ENCODE measurements at places on chromosomes 7 and 10.

DNA sequence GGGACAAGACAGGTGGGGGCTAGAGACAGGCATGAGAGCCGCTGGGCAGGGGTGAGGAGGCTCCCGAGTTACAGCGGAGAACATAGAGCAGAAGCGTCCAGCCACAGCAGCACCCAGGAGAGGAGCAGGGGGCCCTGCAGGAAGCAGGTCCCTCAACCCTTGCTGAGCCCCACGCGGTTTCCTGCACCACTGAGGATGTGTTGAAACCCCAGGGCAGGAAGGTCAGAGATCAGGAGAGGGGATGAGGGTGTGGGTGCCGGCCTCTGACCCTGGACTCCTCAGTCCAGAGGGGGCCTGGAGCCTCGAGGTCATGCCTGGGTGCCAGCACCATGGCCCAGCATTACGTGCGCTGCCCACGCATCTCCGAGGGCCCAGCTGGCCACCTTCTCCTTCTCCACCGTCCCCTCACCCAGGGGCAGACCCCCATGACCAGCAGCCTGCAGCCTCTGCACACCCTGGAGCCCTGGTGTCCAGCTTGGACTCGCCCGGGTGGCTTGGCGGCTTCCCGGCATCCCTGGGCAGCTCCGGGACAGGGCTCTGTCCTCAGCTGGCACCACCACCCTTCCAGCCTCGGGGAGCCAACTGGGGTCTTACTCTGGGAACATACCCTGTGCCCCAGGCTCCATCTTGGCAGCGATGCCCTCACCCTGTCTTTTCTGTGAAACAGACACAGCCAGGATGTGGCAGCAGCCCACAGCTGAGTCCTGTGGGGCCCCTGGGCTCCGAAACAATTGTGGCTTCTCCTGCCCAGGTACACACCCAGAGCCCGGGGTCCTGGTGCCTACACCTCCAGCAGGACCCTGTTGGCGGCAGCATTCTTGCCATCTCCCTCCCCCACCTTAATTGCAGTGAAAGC is 52.0 kb downstream of the STK32C start:
- DNase-seq, result no peak

- no peak for DNase-seq
Measured at GRCh38 chr10:78911533-78912340, 157.0 kb upstream of the ZMIZ1 start.

DNA sequence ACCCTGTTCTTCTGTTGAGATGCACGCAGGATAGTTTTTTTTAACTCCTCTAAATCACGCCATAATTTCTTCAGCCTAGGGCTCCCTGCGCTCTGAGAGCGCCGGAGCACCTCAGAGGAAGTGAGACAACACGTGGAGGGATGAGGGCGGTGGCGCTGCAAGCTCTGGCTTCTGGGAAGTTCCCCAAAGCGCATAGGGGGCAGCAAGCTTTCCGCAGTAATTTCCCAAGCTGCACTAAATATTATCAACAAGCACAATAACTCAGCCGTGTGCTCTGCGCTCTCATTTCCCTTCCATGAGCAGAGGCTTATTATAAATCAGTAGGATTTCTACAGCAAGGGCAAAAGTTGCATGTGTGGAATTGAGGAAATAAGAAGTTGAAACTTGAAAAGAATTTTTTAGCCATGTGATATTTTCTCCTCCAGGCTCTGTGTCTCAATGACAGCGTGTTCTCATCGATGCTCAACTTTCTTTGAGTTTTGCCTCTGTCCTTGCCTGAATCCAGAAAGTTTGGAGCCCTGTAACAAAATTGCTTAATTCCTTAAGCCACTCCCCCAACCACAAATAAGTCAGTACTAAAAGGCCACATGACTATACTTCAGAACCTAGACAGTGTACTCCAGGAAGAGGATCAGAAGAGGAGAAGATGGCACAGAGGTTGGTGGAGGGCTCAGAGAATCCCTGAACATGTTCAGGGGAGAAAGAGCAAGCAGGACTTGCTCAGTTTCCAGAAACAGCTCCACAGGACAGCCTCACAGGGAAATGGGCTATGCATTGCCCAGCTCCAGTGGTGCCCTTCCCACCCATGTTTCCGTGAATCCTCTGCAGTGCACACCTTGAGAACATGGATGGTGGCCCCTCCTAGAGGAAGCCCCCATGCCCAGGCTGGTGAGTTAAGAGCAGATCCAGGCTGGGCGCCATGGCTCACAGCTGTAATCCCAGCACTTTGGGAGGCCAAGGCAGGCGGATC is 221.5 kb upstream of the GHITM start:
- DNase-seq, result peak; percentile 31

GRCh38 chr10:63713191-63714144 is 192.3 kb downstream of the REEP3 start:
- DNase-seq, result peak; percentile 23

DNA sequence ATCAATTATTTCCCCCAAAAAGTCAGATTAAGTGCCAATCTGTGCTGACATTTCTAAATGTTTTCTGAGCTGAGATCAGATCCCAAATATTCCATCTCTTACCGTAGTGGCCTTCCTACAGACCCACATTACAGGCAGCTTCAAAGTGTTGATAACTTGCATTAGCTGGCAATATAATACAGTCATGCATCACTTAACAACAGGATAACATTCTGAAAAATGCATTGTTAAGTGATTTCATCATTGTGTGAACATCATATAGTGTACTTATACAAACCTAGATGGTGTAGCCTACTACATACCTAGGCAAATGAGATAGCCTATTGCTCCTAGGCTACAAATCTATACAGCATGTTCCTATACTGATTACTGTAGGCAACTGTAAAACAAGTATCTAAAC is 22.4 kb downstream of the SLC25A13 start:
- no peak for DNase-seq

- no peak for DNase-seq
Measured at GRCh38 chr10:107994621-107995270, 830.2 kb upstream of the SORCS1 start.

- DNase-seq, result no peak
Measured at GRCh38 chr7:27185854-27186667, 1.0 kb upstream of the HOXA11 start.

DNA sequence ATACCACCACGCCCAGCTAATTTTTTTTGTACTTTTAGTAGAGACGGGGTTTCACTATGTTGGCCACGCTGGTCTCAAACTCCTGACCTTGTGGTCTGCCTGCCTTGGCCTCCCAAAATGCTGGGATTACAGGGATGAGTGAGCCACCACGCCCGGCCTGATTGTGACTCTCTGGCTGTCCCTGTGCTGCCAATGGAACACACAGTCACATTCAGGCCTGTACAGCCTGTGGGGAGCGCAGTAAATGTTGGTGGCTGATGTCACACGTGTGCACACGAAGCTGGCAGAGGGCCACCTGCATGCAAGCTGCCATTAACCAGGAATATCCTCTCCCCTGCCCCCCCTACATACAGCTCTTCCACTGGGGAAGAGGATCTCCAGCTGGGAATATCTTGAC is 22.1 kb downstream of the POLL start:
- DNase-seq, result no peak

- DNase-seq, result peak; percentile 25
Measured at GRCh38 chr7:20440472-20441105, 109.9 kb downstream of the ITGB8 start.

DNA sequence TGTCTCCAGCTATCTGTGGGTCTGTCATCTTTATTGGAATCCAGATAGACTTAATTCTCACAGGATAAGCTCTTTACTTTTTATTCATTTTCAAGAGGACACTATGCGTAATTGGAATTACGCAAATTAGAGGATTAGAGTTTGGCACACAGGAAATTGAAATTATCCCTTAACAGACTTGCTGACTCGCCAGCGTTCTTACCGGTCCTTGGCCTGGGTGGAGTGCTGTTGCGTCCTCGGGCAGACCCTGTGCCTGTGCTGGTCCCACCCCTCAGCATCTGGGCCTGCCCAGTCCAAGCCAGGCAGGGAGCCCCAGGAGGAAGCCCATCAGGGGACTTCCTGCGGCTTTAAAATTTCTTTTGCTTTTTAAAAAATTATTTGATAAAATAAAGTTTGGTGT is 101.8 kb downstream of the MKI67 start:
- no peak for DNase-seq

DNA sequence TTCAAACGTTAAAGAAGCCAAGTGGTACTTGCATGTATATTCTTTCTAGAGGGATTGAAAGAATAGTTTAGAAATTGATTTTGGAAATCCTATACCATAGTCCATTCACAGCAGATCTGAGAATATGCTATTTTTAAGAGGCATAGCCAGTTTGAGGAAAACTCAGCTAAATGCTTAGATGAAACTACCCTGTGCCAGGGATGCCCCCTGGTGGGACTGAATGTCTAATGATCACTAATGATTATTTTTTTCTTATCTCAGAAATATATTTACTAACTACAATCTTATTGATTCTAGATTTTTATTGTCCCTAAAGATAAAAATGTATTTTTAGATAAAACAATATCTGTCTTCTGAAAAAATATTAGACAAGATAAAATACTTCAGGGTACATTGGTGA is 844.9 kb upstream of the PHF14 start:
- peak; percentile 18 for DNase-seq

GRCh38 chr7:93249491-93250148 is 17.5 kb downstream of the VPS50 start:
- DNase-seq, result no peak

GRCh38 chr7:118311121-118311836 is 86.8 kb downstream of the ANKRD7 start:
- DNase-seq, result no peak

GRCh38 chr10:64275774-64276173 is 754.6 kb downstream of the REEP3 start:
- no peak for DNase-seq

DNA sequence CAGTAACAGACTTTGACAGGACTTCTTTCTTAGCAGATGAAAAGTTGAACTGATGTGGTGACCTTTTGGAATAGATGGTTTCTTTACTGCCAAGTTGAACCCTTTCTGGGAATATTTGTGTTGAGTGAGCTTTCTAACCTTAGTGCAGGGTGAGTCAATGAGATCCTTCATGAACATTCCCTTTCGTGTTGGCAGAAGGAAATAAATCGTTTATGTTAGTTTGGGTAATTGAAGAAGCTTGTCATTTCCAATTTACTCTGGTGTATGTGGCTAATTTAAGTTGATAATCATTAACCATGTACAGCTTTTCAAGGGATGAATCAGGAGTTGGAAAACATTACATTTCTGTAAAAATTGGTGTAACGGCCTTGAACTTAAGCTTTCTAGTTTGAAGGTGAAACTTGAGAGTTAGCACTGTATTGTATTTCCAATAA is 43.4 kb downstream of the PTTG1IP2 start:
- no peak for DNase-seq

DNA sequence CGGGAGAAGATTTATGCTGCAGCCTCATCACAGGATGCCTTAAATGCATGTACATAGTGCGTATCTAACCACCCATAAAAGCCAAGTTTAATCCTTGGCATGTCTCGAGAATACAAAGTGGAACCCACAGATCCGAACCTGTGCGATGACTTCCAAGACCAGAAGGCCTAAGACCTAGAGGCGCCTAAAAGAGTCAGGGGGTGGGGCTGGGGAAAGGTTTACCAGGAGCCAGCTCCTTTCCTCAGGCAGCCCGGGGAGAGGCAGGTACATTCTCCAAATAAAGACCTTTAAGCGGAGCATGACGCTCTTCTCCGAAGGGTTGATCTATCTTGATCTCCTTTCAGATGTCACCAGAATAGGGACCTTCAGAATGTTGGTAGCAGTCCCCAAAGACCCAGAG is 9.7 kb downstream of the SP8 start:
- DNase-seq, result no peak

- no peak for DNase-seq
Measured at GRCh38 chr10:74151879-74152722, 1.1 kb downstream of the ADK start.

- DNase-seq, result no peak
Measured at GRCh38 chr7:77910124-77910523, 111.6 kb downstream of the PHTF2 start.

- DNase-seq, result no peak
Measured at GRCh38 chr10:89120931-89121763, 86.0 kb downstream of the CH25H start.

DNA sequence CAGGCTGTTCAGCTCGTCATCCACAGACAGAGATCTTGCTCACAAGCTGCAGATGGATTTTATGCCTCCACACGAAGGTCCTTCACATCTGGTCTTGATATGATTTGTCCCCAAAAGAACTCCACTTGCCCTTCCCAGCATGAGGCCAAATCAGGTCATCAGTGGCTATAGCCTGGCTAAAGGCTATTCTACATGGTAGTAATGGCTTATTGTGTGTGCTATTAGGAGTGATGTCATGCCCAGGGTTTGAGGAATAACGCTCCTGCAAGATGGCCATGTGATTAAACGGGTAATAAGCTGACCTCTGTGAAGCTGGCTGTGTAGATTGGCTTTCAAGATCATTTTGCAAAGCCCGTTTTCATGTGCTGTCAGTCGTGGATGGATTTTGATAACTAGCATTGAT is 313.8 kb downstream of the FRMD4A start:
- no peak for DNase-seq

- peak; percentile 29 for DNase-seq
Measured at GRCh38 chr10:27258838-27259812, 18.5 kb upstream of the ACBD5 start.

- no peak for DNase-seq
Measured at GRCh38 chr10:123673198-123673597, 7.0 kb downstream of the GPR26 start.

GRCh38 chr7:142806022-142806356 is 35.2 kb downstream of the PRSS2 start:
- DNase-seq, result no peak

- DNase-seq, result no peak
Measured at GRCh38 chr7:150580638-150581394, 13.6 kb downstream of the GIMAP4 start.

- no peak for DNase-seq
Measured at GRCh38 chr10:115052226-115052625, 40.9 kb upstream of the ATRNL1 start.

DNA sequence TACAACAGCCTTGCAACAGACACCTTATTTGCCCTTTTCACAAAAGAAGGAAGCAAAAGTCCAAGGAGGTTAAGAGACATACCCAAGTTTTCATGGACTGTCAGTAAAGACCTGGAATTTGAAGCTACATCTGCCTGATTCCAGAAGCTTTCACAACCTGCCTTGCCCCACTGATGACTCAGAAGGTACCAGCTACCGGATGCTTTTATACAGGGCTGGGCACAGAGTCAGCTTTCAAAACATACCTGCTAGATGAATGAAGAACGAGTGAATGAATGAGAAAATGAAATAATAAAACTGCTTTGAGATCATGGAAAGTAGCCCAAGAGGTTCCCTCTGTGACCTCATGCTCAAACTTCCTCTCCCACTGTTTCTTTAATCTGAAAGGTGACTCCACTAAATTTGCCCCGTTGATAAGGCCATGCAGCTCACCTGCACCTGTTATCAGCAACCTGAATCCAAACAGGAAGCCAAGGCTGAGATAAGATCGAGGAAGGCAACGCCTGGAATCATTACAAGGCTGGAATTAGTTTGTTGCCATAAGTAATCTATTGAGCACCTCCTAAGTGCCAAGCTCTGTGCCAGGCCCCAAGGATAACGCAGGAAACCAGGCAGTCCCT is 151.5 kb downstream of the WDR11 start:
- no peak for DNase-seq

GRCh38 chr10:112701211-112701877 is 248.7 kb upstream of the TCF7L2 start:
- DNase-seq, result no peak

GRCh38 chr10:60849740-60850139 is 71.5 kb downstream of the CDK1 start:
- no peak for DNase-seq

- DNase-seq, result no peak
Measured at GRCh38 chr10:112213836-112214235, 30.3 kb upstream of the GPAM start.

GRCh38 chr7:81869670-81870069 is 99.8 kb upstream of the HGF start:
- DNase-seq, result no peak

GRCh38 chr7:85232068-85232467 is 45.2 kb upstream of the SEMA3D start:
- DNase-seq, result no peak

Data from neural crest cell (in vitro differentiated cells).